Effector CD8-positive, alpha-beta T cell (primary cell): ENCODE measurements at places on chromosomes 2 and 18.

DNA sequence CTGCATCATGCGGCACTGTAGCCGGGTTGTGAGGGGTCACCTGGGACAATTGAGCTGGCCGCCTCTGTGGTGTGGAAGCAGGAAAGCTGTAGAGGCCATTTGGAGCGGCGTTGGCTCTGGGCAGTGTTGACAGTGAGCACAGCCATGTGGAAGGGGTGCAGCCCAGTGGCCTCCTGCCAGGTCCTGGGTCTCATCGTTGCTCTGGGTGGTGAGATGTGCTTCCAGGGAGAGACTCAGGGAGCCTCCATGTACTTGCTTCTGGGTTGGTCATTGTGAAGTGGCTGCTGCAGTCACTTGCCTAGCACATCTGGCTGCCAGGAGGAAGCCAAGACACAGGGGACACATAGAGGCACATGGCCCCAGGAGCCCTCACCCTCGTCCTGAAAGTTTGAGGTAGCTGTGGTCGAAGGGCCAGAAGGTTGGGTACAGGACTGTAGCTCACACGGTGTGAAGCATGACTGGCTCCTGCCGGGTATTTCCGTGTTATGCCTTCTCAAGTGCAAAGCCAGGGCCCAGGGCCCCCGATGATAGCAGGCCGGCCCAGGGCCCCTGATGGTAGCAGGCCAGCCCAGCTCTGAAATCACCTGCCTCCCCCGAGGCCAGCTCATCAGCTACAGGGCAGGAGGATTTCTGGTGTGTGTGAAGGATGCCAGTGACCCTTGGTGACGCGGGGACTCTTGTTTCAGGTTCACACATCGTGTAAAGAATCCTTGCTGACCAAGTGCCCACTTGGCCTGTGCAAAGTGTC lies 82.6 kb downstream of the DGKD start:
- DNase-seq, result no peak

GRCh38 chr2:108535357-108535631 lies 1.0 kb downstream of the LIMS1 start:
- DNase-seq, result no peak

- DNase-seq, result no peak
Observed at GRCh38 chr18:74281011-74281979, 10.5 kb downstream of the CYB5A start.

GRCh38 chr2:19496646-19497045 lies 138.2 kb upstream of the OSR1 start:
- DNase-seq, result no peak

DNA sequence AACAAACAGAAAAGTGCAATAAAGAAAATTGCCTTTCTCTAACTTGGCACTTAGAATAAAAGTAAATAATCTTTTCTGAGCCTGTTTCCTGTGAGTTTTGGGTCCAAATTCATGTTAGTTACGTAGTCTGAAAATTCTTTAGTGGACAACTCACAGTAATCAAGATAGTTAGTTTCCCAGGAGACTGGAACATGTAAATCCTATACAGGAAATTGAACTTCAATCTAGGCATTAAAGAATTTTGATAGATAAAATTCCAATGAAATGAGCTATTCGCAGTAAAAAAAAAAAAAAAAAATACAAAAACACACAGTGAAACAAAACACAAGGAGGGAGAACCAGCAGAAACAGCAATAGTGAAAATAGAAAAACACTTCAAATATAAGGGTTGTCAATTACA lies 83.8 kb upstream of the REG3G start:
- DNase-seq, result no peak

DNA sequence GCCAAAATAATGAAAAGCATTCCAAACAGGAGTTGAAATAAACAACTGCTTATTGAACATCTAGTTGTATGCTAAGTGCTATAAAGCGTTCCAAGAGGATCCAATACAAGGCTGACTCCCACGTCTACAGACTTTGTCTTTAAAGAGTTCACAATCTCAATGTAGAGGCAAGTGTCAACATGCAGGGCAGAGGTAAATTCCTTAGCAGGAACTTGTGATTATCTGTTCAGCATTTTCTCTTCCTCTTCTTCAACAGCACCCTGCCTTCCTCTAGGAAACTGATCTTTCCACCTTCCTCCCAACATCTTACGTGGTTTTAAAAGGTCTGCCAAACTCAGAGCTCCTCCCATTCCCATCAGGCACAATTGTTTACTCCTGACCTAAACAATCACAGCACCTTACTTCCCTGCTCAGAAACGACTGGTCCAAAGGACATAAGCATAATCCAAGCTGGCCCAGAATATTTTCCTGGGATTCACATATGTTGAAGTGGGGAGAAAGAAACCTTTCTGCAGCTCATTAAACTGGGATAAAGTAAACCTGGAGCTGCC lies 83.9 kb downstream of the ITSN2 start:
- DNase-seq, result no peak

- DNase-seq, result no peak
Observed at GRCh38 chr2:67839242-67839641, 223.6 kb downstream of the C1D start.

- no peak for DNase-seq
Observed at GRCh38 chr2:222336442-222336841, 37.6 kb upstream of the PAX3 start.

DNA sequence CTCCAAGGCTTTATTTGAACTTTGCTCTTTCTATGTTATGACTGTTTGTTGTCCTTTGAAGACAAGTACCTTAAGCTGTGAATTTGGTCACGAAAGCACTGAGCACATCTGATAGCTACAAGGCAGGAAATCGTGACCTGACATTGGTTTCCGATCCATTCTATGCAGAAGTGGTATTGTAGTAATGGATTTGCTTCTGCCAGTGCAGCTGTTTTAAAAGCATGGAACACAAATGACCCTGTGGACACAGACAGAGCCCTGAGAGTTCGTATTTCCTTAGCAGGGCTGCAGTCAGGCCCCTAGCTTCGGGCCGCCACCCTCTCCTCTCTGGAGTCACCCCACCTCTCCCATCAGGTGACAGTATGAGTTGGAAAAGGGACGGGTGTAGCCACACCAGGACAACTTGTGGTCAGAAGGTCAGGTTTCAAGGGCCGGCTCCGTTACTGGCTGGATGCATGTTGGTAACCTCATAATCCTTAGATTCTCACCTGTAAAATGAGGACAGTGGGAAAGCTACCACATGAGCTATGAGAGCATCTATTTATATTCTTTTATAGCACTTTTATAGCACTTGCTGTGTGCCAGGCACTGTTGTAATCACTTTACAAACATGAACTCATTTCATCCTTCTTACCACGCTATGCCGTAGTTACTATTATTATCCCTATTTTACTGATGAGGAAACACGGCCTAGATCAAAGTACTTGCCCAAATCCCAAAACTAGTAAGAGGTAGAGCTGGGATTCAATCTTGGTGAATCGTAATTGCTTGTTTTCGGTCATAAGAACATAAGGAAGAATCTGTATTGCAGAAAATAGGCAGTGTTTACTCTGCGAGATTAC lies 70.2 kb downstream of the SPATS2L start:
- no peak for DNase-seq

DNA sequence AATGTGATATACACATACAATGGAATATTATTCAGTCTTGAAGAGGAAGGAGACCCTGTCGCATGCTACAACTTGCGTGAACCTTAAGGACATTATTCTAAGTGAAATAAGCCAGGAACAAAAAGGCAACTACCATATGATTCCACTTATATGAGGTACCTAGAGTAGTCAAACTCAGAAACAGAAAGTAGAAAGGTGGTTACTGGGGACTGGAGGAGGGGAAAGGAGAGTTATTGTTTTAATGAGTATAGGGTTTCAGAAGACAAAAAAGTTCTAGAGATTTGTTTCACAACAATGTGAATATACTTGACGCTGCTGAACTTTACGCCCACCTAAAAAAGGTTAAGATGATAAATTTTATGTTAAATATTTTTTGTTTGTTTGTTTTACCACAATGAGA lies 47.0 kb downstream of the CXCR4 start:
- no peak for DNase-seq

GRCh38 chr18:24488824-24489493 lies 28.5 kb downstream of the HRH4 start:
- no peak for DNase-seq

DNA sequence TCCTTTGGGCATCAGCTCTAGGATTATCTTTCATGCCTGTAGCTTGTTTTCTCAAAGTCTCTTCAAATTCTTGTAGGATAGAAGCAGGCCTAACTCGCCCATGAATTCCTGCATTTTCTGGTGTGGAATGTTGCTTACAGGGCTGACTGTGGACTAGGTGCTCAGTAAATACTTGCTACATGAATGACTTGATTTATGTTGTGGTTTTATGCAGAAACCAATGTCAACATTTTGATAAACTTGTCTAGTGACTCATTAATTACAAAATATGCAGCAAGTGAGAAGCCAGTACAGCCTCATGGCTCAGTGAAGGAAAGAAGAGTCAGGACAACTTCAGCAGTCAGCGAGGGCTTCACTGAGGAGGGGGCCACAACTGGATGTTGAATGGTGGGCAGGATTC lies 110.6 kb upstream of the SIX2 start:
- no peak for DNase-seq

- DNase-seq, result no peak
Observed at GRCh38 chr2:17918789-17919188, 40.3 kb downstream of the KCNS3 start.

GRCh38 chr18:39359636-39360035 lies 1794.0 kb upstream of the CELF4 start:
- DNase-seq, result no peak

DNA sequence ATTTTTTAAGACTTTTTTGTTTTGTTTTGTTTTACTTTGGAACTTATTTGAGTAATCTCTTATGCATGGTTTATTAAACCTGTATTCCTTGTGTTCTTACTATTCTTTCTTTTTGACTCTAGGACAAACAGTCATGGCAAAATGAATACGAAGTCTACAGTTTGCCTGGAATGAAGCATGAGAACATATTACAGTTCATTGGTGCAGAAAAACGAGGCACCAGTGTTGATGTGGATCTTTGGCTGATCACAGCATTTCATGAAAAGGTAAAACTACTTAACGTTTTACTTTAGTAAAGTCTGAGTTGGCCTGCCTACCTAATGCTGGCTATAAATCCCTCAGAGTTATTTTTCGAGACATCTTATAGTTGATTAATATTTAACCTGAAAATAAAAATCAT lies 72.3 kb downstream of the ACVR2A start:
- no peak for DNase-seq

GRCh38 chr18:46372670-46373069 lies 268.5 kb downstream of the HAUS1 start:
- DNase-seq, result no peak

- no peak for DNase-seq
Observed at GRCh38 chr18:56036741-56037140, 448.7 kb upstream of the TCF4 start.

GRCh38 chr18:54805571-54806334 lies 22.5 kb upstream of the RAB27B start:
- no peak for DNase-seq

GRCh38 chr2:149050188-149050587 lies 11.7 kb downstream of the LYPD6B start:
- DNase-seq, result no peak

DNA sequence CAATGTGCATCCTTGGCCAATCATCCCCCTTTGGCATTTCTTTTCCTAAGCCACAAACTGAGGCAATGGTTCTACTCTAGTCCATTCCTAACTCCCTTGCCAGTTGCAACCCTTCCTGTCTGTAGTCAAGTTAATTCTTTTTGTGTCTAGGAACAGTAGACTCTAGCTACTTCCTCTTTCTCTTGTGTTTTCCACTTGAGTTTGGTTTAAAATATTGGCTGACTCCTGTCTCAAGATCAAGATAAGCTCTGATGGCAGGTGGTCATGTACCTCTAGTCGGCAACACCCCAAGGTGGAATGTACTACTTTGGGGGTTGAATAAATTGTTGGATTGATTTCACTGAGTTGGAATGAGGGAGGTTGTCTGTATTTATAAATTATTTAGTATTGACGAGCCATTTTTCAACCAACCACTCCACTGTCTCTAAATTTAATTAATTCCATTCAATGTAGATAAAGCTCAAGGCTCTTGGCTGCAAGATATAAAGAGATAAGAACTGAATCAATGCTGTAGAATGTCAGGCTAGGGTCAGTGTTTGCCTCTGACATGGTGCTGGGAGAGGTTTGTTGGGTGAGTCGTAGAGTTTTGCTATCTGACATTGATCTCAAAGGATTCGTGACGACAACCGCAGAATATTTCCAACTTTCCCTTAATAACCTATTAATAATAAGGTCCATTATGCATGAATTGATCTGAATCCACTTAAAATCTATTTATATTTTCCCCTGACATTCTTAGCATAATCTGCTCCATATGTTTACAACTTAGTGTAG lies 188.7 kb upstream of the APCDD1 start:
- DNase-seq, result no peak

DNA sequence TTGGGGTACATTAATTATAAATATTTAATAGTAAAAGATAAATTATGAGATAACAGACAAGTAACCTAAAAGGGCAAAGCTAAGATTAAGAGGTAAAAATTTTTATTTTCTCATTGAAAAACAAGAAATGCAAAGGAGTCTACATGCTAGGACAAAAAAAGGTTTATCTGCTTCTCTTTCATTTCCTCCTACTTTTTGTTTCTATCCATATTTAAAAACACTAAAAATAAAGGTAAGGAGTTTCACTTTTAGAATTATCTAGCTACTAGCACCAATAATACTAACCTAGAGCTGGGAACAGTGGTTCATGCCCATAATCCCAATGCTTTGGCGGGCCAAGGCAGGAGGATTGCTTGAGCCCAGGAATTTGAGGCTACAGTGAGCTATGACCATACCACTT lies 1551.7 kb upstream of the SLC39A10 start:
- DNase-seq, result no peak

DNA sequence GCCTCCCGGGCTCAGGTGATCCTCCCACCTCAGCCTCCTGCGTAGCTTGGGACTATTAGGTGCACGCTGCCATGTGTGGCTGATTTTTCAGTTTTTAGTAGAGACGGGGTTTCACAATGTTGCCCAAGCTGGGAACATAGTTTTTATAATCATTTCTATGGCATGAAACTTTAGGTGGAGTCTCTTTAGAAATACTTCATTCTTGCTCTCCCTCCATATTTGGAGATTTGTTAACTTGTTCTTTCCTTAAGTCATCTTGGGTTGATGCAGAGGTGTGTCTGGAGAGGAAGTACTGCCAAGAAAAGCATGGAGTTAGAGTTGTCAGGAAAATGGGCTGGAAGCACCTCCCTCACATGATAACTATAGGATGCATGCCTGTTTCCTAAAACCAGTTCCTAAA lies 17.4 kb downstream of the ZNF532 start:
- no peak for DNase-seq

DNA sequence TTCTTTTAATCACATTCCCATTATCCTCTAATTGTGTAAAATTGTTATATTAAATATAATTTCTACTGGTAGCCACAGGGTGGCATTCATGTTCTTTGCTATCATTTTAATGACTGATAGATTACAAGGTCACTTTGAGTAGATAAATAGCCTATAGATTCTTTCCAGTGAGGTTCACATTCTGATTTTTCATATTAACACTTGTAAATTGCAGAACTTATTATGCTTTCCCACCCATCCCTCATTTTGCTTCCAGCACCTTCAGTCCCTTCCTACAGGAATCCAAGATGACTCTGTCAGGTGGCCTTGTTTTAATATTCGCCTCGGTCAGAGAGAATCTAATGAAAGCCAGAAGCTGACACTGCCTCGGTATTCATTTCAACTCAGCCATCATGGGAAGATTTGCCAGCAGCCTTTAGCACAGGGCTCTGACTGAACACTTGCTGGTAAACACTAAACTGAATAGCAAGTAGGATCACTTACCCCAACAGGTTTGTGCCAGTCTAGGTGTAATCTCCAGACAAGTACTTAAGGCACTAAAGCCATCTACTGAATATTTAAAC lies 101.2 kb upstream of the FSHR start:
- no peak for DNase-seq
